ENCODE measurements at places on chromosomes 3 and 15. TPM values are rescaled to one million over a fixed set of nuclear protein-coding genes. Genes with fewer than 3 reads are reported as not detected.

DNA sequence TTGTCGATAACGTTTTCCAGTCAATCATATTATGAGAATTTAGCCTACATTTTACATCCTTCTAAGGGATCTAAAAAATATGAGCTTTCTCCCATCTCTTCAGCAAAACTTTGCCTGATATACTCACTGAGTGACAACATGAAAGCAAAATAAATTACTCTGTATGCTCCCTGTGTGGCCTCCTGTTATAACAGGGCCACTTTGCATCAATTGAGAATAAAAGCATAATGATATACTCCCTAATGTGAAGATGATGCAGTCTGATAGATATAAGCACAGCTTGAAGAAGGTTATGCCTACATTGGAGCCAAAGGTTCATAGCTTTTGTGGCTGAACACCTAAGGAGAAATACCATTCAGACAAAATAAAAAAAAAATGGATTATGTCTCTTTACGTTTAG, 561.3 kb upstream of the ZNF717 start:
- H3K36me3 ChIP-seq, result no peaks in the 10 kb centered on the region
- H3K27ac ChIP-seq, result no peak overlapping the region
- H3K27me3 ChIP-seq, result no peaks in the 10 kb centered on the region
- DNase-seq, result no peak
- H3K4me3 ChIP-seq, result no peak overlapping the region
- no peaks in the 10 kb centered on the region for H3K4me1 ChIP-seq

- H3K4me3 ChIP-seq, result no peak overlapping the region
- no peaks in the 10 kb centered on the region for H3K27me3 ChIP-seq
- peaks cover 6% of the 10 kb centered on the region for H3K4me1 ChIP-seq
- peaks cover 41% of the 10 kb centered on the region for H3K36me3 ChIP-seq
- no peak for DNase-seq
These were observed 53.4 kb downstream of the USP13 start for GRCh38 chr3:179706233-179706632.

- no peaks in the 10 kb centered on the region for H3K27me3 ChIP-seq
- H3K4me3 ChIP-seq, result no peak overlapping the region
- H3K27ac ChIP-seq, result no peak overlapping the region
- DNase-seq, result peak; percentile 64
These were observed 17.1 kb upstream of the PLXND1 start for GRCh38 chr3:129623447-129624118.

- H3K36me3 ChIP-seq, result no peaks in the 10 kb centered on the region
- H3K4me3 ChIP-seq, result no peak overlapping the region
- no peaks in the 10 kb centered on the region for H3K27me3 ChIP-seq
These were observed 440.1 kb downstream of the GABRG3 start for GRCh38 chr15:27410996-27411605.

- no peaks in the 10 kb centered on the region for H3K36me3 ChIP-seq
- DNase-seq, result peak; percentile 86
- no peaks in the 10 kb centered on the region for H3K4me1 ChIP-seq
- H3K27me3 ChIP-seq, result no peaks in the 10 kb centered on the region
- H3K27ac ChIP-seq, result no peak overlapping the region
- H3K4me3 ChIP-seq, result no peak overlapping the region
These were observed 16.6 kb downstream of the EPB42 start for GRCh38 chr15:43204016-43204901.

GRCh38 chr3:69252631-69253030, 130.2 kb upstream of the LMOD3 start:
- peaks cover 19% of the 10 kb centered on the region for H3K4me1 ChIP-seq
- H3K4me3 ChIP-seq, result no peak overlapping the region
- no peaks in the 10 kb centered on the region for H3K36me3 ChIP-seq
- H3K27ac ChIP-seq, result no peak overlapping the region
- DNase-seq, result no peak
- H3K27me3 ChIP-seq, result no peaks in the 10 kb centered on the region

Gene LRRC31
- total RNA-seq, result not detected

Gene ROPN1
- total RNA-seq, result not detected

Data from endodermal cell (in vitro differentiated cells).